SJSA1 (cell line): ENCODE measurements at places on chromosomes 2 and 18.
A peak's percentile ranks its signal among the peaks of the same experiment; 100 is the strongest.

DNA sequence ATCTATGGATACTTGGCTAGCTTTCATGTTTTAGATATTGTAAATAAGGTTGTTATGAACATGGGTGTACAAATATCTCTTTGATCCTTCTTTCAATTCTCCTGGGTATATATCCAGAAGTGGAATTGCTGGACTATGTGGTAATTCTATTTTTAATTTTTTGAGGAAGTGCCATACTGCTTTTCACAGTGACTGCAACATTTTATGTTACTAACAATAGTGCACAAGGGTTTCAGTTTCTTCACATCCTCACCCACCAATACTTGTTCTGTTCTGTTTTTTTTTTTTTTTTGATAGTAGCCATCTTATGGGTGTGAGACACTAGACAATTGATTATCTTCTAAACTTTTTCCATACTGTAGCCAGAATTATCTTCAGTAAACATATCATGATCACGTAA, 17.3 kb upstream of the NEUROD1 start:
- no peak overlapping the region for H3K4me3 ChIP-seq
- H3K27me3 ChIP-seq, result peaks cover 7% of the 10 kb centered on the region
- H3K4me1 ChIP-seq, result no peaks in the 10 kb centered on the region
- H3K36me3 ChIP-seq, result no peaks in the 10 kb centered on the region
- no peak overlapping the region for H3K27ac ChIP-seq

- no peaks in the 10 kb centered on the region; the same call in 1 of the 2 replicates for H3K4me1 ChIP-seq
- no peaks in the 10 kb centered on the region for H3K27me3 ChIP-seq
- no peak overlapping the region for H3K4me3 ChIP-seq
These were observed 7.9 kb downstream of the IL1RL2 start for GRCh38 chr2:102194609-102195268.

DNA sequence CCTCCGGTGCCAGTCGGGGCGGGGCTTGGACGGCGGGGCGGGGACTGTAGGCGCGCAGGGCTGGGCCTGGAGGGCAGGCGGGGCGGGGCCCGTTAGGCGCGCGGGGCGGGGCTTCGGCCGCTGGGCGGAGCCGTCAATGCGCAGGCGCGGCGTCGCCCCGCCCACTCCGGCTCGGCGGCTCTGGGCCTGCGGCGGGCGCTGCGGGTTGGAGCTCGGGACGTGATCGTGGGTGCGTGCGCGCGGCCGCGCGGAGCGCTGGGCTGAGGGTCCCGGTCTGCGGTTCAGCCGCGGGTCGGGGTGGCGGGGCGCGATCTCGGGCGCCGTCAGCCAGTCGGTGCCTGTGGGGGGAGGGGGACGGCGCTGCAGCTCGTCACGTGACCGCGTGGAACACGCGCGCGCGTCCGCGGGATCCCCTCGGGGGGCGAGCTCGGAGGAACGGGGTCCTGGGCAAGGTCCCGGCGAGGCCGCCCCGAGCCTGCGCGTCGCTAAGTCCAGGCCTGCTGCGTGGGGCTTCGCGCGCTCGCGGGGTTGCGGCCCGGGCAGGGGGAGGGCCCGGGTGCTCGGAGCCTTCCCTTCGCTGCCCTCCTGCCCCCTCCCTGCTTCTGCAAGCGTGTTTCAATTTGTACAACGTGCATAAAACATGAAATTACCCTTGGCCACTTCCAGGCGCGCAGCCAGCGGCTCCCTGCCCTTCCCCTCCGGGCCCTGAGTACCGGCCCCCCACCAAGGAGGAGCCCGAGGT, at the start of gene D2HGDH:
Gene D2HGDH (plus strand): TSS at position 164 of the 742 bp plus-strand sequence. CDS start 595 bp downstream, outside the sequence.
- DNase-seq, result peak; percentile 77
- peaks cover 9% of the 10 kb centered on the region for H3K36me3 ChIP-seq
- H3K4me3 ChIP-seq, result peak within 1 kb of the TSS; percentile 99
- H3K27me3 ChIP-seq, result no peaks in the 10 kb centered on the region
- H3K4me1 ChIP-seq, result peaks cover 17% of the 10 kb centered on the region

DNA sequence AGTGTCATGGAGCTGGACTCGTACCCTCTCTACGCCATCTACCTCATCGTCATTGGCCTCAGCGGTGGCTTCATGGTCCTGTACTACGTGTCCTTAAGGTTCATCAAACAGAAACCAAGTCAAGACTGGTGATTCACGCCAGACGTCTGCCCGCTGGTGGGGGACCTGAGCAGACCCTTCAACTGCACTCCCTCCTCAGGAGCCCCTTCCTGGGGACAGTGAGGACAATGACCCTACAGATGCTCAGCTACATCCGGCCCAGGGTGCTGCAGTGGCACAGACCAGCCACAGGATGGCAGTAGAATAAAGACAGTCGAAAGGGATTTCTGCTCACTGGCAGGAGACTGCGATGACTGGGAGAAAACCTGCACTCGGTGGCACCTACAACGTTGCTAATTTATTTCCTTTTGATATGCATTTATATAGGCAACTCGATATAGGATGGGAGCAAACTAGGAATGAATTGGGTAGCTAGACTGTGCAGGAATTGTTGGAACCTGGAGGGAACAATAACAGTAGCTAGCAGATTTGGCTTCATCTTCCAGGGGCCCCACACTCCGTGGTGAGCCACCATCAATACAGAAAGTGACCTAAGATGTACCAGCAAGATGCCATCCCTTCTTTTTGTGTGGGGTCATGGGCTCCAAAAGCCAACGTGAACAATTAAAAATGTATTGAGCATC, 39.2 kb downstream of the ABCG8 start:
- H3K36me3 ChIP-seq, result no peaks in the 10 kb centered on the region
- peak; percentile 50 for DNase-seq
- no peak overlapping the region for H3K4me3 ChIP-seq

DNA sequence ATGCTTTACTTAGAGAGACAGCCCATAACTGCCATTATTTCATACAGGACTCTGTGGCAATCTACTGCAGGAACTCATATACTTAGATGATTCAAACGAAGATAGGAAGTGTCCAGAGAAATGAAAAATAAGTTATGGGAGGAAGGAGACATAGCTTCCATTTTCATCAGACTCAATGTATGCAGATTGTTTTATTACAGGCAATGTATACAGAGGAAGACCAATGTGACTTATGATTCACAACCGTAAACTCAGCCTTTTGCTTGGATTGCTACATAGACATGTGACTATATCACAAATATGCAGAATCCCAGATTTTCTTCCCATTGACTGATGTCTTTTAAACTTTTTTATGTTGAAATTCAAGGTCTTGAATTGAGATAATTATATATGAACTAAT, 793.4 kb downstream of the SATB2 start:
- no peaks in the 10 kb centered on the region for H3K4me1 ChIP-seq
- no peak overlapping the region for H3K27ac ChIP-seq
- no peak for DNase-seq
- no peaks in the 10 kb centered on the region; the same call in 1 of the 2 replicates for H3K27me3 ChIP-seq

DNA sequence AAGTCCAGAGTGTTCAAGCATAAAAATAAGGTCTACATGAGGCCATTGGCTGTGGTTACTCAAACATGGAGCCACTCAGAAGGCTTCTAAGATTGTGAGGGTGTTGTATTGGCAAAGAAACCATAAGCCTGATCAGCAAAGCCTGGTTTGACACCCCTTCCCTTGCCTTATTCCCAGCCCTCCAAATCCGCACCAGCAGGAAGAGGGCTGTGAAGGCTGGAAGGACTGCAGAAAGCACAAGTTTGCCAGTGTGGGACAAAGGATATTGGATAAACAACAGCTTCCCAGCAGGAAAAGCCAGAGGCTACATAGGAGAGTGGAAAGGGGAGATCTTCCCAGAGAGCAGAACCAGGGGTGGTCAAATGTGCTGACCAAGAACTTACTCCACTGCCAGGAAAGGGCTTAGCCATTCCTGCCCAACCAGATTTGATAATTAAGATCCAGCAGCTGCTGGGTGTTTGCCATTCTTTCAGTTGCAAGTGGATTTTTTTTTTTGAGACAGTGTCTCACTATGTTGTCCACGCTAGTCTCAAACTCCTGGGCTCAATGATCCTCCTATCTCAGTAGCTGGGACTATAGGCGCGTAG, 1.5 kb upstream of the PRKAG3 start:
- no peak overlapping the region for H3K27ac ChIP-seq
- no peak for DNase-seq
- H3K4me1 ChIP-seq, result peaks cover 8% of the 10 kb centered on the region
- peaks cover 7% of the 10 kb centered on the region; the same call in 1 of the 2 replicates for H3K27me3 ChIP-seq

- peak; percentile 36 for DNase-seq
- H3K4me1 ChIP-seq, result peaks cover 9% of the 10 kb centered on the region
- no peaks in the 10 kb centered on the region for H3K27me3 ChIP-seq
- no peak overlapping the region for H3K4me3 ChIP-seq
These were observed 74.1 kb upstream of the SMAD7 start for GRCh38 chr18:49024804-49025421.

DNA sequence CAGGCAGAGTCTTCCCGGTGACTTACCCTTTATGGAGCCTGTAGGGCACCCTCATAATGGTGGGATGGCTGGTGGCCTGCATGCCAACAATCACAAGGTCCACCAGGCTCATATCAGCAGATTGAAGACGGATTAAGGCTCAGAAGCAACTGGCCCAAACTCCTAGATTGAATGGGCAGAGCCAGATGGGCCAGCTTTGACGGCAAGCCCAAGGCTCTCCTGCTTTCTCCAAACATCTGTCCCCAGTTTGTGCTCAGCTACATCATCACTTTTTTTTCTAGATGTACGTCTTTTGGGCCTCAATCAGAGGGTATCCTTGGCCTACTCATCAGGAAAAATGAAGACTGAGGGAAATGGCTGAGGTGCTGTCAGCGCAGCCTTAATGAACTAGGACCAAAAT, 114.6 kb downstream of the VIT start:
- H3K4me3 ChIP-seq, result no peak overlapping the region
- H3K27me3 ChIP-seq, result no peaks in the 10 kb centered on the region
- no peak for DNase-seq

DNA sequence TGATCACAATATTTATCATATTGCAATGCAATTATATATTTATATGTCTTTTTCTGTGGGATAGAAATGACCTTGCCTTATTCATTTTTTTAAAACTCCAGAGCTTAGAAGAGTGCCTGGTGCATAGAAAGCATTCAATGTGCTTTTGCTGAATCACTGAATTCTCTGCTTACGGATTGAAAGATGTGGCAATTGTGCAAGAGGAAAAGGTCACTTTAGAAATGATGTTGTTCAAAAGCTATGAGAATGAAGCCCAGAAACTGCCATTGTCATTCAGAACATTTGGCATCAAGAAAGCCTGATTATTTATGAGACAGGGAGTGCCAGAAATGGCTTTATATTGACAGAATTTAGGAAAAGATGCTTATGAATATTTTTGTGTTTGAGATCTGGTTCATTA, 678.6 kb upstream of the CDH2 start:
- DNase-seq, result no peak
- no peaks in the 10 kb centered on the region for H3K4me1 ChIP-seq
- H3K27me3 ChIP-seq, result peaks cover 4% of the 10 kb centered on the region
- H3K36me3 ChIP-seq, result no peaks in the 10 kb centered on the region

DNA sequence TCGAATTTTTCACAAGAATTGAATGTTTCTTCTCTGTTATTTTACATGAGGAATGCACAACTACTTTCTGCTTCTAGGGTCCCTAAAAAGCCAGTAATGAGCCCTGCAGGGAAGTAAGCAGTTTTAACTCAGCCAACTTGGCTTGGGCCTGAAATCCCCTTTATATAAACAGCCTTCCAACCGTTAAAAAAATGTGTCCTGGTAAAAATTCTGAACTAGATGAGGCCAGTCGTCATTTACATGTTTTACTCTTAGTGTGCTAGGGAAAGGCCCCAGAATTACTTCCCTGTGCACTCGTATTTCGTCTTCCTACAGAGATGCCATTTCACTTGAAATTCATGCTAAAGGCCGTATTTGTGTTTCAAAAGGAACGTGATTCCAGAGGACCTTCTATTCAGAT, 42.4 kb upstream of the RPE start:
- no peaks in the 10 kb centered on the region for H3K27me3 ChIP-seq
- no peak overlapping the region for H3K27ac ChIP-seq
- no peaks in the 10 kb centered on the region for H3K36me3 ChIP-seq
- no peak for DNase-seq
